ENCODE measurements at places on chromosomes 3 and 15.

DNA sequence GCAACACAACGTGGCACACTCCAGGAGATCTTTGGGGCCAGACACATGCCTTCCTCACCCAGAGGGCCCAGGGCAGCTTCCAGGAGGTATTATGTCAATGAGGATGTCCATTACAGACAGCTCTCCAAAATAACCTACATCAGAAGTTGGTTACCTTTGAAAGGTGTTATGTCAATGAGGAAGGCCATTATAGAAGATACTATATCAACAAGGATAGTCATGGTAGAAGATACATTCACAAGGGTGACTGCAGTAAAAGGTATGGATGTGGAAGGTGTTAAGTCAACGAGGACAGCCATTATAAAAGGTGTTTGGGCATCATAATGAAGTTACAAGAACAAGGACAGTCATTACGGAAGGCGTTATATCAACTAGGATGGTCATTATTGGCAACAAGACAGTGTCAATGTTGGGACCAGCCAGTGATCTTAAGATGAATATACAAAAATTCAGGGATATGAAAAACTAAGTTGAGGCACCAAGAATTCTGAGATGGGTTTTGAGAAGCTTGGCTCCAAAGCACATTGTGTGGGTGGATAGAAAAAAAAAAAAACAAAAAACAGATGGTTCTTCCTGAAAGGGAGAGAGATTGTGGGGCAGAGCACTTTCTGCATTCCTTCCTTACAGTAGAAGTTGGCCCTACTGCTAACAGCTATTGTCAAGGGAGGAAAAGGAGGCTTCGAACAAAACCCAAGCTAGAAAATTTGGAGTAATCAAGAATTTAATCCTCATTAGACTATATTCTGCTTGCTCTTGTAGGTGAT, 11.2 kb downstream of the CDCP1 start:
- no peak for DNase-seq

DNA sequence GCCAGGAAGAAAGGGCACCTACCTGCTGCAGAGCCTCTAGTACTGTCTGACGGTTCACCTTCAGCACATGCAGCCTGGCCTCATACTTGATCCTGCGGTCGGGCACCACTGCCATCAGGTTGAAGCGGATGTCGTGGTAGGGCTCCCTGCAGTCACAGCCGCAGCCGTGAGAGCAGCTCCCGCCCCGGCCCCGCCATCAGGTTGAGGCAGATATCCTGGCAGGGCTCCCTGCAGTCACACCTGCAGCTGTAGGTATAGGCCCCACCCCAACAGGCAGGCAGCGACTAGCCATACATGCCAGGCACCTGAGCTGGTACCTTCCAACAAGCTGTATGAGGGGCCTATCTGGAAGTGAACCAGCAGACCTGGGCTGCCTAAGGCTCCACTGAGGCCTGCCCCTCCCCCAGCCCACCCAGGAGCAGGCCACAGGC, 38.7 kb downstream of the SEMA3G start:
- DNase-seq, result no peak

- no peak for DNase-seq
Observed at GRCh38 chr3:198090795-198091332, 130.8 kb downstream of the LMLN start.

DNA sequence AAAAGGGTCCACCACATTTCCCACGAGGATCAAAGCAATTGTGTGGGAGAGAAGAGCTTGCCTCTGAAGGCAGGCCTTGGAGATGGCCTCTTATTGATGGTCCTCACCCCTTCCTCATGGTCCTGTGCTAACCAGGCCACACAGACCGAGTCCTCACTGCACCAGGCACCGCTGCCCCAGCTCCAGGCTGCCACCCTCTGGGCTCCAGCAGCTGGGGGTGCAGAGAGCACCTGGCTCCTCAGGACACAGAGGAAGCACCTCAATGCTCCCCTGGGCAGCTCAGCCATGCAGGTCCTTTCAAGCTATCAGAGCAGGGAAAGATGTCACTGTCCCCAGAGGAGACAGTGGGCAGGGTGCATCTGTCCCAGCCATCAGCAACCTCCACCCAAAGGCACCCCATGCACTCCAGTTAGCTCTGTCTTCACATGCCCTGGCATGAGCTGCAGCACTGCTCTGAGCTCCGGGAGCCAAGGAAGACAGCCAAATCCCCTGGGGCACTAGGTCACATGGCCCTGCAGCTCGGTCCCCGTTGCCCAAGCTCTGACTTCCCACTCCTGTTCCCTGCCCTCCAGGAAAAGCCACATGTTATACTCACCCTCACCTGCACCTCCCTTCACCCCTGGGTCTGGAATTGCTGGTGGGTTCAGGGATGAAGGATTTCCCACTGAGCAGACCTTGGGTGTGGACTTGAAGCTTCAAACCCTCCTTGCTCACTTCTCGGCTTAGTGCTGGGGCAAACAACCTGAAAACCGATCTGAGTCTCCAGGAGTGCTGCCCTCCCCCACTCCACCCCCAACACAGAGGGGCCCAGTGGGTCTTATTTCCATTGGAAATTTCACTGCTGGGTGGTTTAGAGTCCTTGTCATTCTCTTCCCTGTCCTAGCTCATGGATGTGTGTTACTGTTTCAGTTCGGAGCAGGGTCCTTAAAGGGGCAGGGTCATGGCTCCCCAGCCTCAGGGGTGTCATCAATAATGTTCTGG, 32.6 kb downstream of the ALS2CL start:
- DNase-seq, result no peak

DNA sequence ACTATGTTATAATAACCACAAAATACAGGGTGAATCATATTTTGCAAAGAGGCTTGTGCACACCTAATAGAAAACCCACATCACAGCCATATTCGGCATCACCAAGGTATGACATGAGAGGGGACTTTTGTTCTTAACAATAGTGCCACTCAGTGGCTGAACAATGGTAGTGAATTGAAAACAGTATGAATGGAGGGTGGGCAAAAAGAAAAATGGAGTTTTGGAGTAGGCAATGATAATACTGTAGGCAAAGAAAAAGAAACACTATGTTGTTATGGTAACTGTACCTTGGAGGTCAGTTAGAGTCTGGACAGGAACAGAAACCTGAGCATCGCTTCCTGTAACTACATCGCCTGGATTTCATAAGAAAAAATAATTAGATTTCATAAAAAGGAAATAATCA, 348.6 kb downstream of the PLCL2 start:
- DNase-seq, result no peak

DNA sequence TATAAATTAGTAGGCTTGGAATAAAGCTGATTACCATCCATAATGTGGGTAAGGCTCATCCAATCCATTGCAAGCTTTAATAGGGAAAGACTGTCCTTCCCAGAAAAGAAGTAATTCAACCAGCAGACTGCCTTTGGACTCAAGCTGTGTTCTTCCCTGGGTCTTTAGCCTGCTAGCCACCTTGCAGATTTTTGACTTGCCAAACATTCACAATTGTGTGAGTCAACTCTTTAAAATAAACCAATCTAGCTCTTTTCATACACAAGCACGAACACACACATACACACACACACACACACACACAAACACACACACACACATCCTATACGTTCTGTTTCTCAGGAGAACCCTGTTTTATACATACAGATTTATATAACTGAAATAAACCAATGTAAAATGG, 248.1 kb downstream of the NAALADL2 start:
- DNase-seq, result no peak

- no peak for DNase-seq
Observed at GRCh38 chr15:59691194-59691805, 2.2 kb upstream of the BNIP2 start.

DNA sequence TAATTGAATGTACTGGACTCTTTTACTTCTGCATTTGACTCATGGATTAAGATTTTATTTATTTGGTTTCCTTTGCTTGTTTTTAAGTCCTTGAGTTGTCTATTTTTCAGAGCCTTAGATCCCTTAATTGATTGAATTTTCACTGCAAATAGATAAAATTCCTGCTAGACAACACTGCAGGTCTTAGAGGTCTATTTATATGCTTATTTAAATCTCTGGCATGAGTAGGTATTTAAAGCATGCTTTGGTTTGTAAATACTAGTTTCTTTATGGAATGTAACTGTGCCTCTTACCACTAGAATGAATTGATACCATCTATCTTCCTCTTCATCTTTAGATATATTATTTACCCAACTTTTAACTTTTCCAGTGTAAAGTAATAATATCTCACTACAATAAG, 20.0 kb downstream of the PLSCR5 start:
- no peak for DNase-seq

DNA sequence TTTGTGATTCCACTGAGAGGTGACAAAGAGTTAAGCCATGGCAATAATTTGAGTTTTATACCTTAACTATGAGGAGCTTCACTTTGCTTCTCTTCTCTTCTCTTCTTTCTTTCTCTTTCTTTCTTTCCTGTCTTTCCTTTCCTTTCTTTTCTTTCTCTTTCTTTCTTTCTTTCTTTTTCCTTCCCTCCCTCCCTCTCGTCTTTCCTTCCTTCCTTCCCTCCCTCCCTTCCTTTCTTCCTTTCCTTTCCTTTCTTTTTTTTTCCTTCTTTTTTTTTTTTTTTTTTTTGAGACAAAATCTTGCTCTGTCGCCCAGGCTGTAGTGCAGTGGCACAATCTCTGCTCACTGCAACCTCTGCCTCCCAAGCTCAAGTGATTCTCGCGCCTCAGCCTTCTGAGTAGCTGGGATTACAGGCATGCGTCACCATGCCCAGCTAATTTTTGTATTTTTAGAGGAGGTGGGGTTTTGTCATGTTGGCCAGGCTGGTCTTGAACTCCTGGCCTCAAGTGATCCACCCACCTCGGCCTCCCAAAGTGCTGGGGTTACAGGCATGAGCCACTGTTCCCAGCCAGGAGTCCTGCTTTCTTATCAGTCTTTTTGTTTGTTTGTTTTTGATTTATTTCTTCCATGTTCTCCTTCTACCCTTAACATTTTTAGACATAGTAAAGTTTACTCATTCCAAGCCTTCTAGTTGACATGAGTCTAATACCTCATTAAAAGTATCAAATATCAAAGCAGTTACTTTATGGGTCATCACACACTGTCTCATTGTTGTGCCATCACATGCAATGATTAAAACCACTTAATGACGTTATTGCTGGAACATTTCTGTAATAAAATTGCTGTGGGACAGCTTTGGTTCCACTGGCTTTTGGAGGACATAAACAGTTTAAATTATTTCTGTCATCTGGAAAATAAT, 29.9 kb downstream of the SLC49A4 start:
- DNase-seq, result no peak

- DNase-seq, result no peak
Observed at GRCh38 chr15:32124726-32125125, 94.4 kb downstream of the CHRNA7 start.

DNA sequence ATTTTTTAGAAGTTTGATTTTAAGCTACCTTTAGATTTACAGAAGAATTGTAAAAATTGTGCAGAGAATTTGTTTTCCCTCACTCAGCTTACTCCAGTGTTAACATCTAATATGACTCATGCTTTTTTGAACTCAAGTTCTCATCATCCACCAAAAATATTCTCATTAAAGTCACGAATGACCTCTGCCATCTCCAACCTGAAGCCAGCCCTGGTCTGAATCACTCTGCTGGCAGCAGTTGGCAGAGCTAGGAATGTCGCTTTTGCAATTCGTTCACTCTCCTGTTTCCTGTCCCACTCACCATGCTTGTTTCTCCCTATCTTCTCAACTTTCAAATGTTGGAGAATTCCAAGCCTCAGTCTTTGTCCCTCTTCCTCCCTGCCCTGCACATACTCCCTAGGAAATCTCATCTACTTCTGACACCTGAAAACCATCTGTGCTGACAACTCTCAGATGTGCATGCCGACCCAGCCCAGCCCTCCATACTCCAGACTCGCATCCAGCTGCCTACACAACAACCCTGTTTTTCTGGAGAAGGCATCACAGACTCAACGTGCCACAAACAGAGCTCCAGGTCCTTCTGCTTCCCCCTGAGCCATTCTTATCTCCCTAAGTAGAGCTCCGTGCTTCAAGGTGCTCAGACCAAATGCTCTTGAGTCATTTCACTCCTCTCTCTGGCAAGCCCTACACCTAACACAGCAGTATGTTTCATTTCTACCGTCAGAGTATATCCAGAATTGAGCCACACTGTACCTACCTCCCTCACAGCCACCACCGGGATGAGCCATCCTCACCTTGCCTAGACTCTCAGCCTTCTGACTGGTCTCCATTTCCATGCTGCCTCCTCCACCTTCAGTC, 24.9 kb downstream of the PRR23E start:
- no peak for DNase-seq

GRCh38 chr3:27228805-27229204, 140.4 kb downstream of the NEK10 start:
- DNase-seq, result no peak

DNA sequence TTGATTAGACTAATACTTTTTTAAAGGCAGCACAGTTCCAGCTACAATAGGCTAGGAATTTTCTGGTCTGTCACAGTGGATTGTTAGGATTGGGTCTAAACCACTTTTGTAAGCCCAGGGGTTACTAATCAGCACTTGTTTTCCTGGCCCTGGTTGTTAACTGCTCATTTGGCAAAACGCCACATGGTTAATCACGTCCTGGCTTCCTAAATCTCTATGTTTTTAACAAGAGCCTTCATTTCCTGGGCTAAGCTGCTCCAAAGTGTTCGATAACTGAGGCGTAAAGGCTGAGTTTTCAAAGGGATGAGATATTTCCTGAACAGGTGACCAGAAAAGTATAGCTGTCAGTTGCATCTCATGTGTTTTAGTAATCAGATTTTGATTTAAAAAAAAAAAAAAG, 38.9 kb upstream of the CLRN1 start:
- DNase-seq, result no peak

GRCh38 chr15:101276501-101277037, 716 bp downstream of the SELENOS start:
- no peak for DNase-seq

DNA sequence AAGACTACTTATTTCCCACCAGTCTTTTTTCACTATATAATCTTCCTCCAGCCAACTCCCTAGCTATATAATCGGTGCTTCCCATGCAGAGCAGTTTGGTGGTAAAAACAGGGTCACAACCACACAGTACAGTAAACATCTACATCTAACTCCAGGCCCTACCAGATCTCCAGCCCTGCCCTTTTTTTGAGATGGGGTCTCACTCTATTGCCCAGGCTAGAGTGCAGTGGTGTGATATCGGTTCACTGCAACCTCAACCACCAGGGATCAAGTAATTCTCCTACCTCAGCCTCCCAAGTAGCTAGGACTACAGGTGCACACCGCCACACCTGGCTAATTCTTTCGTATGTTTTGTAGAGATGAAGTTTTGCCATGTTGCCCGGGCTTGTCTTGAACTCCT, 49.1 kb upstream of the TLE3 start:
- no peak for DNase-seq

DNA sequence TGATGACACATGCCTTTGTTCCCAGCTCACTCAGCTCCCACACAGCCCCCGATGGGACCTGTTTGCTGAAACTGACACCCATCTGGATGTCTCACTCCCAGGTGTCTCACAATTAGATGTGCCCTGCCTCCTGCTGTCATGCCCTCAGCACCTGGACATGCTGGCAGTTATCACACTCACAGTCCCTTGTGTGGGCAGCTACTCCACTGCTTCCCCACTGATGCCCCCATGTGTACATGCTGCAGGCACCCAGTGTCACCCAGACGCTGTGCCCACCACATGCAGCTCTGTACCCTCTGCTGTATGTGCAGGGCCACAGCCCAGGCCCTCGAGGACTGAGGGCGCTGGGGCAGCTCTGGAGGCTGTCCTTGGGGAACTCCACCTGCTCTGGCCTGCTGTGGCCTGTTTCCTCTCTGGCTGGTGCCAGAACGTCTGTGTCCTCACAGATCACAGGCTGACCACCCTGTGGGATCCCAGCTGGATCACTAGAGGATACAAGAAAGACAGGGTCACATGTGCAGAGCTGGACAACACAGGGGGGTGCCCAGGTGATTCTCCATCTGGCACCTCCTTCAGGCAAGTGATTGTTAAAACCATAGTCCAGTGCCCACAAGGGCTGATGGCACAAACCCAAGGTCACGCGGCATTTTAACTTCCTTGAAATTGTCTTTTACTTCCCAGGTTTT, 14.0 kb downstream of the C3orf22 start:
- DNase-seq, result peak; percentile 13

Measured in 8988T (cell line).